ENCODE measurements at places on chromosomes 1 and 21.

GRCh38 chr1:93991271-93991670 is 82.0 kb upstream of the GCLM start:
- no peak for DNase-seq

GRCh38 chr1:167463875-167464575 is 54.3 kb downstream of the CD247 start:
- no peak for DNase-seq

DNA sequence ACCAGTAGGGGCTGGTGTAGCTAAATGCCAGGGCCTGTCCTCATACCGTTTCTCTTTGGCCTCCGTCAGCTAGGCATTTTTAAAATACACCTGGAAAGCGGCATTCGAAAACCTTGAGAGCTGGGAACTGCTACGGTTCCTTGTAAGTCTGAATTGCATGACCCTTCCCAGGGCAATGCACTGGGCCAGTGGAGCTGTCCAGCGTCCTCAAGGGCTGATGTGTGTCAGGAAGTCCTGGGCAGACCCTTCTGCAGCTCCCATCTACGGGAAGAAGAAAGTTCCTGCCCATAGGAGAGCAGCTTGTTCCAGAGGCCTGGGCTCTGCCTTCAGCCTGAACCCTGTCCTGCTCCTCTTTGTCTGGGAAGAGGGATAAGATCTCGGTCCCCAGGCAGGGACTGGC is 34.1 kb downstream of the UBASH3A start:
- no peak for DNase-seq

- DNase-seq: no peak
Observed at GRCh38 chr1:199226163-199226562, 587.3 kb downstream of the PTPRC start.

GRCh38 chr1:189036628-189037027 is 1441.0 kb downstream of the BRINP3 start:
- DNase-seq: no peak

DNA sequence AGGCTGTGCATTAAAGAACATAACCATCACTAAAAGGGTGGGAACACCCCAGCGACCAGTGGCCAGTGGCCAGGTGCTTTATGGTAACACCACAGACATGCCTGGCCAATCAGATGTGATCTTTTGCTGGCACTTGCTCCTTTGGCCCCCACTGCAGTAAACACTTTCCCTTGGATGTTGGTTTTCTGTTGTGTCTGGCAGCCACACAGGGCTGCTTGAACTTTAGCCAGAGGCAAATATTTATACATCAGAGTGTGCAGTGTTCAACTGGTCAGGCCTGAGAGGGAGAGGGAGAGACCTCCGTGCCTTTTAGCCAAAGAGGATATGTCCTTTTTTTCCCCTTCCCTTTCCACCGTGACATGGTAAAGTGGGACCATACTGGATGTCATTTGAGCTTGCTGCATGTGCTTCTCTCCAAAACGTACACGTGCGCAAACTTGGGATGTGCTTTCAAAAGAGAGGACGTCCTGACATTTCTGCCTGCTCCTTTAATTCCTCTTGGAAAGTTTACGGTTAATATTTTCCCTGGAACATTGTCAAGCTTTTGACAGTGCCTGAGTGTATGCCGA is 101.2 kb downstream of the NFIA start:
- peak; percentile 45 for DNase-seq

Measured in NCI-H1092 (cell line).